ENCODE measurements at places on chromosomes 2 and 18.

GRCh38 chr2:178522950-178523595, 42.8 kb downstream of the PLEKHA3 start:
- peak; percentile 86 for DNase-seq

DNA sequence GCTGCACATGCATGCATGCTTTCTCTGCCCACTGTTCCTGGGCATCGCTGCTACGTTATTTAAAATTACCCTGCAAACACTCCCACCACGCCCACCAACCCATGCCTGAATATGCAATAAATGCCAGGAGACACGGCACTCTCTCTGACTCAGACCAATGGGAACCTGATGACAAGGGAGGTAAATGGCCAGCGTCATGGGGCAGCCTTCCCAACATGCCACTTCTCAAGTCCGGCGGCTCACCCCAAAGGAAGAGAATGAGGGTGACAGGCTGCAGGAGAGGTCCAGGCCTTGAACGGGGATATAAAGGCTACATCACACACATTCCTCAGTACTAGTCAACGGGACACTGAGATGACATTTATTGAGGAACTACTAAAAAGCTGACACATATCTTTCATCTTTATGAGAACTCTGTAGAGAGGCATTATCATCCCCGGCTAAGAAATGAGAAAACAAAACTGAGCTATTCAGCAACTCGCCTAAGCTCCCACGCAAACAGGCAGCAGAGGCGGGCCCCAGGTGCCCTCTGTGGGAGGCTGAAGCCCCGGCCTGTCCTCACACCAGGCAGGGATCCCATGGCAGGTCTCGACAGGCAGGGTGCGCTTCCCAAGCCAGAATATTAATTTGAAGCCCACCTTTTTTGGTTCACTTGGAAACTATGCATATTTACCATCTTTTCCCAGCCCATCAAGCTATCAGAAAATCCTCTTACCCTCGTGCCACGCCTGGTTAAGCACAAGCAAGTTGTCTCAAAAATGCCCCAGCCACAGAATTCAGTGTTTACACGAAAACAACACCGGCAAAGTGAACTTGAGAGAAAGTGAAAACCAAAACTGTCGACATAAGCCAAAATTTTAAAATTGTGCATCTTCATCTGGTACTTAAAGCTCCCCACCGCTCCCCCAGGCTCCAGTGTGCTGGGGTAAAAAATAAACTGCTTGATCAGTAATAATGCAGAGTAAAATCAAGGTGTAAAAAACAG, 166.3 kb downstream of the HDAC4 start:
- DNase-seq = no peak

DNA sequence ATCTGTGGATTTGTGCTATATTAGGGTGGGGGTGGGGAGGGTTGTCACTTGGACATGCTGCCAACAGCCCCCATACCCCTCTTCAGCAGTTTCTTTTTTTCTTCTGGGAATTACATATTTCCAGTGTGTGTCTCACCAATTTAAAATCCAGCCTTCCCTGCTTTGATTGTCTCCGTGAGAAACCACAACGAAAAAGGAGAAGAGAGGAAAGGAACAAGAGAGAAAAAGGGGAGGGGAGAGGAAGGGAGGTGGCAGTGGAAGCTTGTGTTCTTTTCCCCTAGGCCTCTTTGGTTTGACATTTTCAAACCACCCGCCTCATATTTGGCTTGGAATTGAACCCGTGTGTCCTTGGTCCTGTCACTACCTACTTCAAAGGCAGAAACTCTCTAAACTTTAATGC, 860 bp downstream of the CTNNA2 start:
- DNase-seq = no peak

- DNase-seq = no peak
Measured at GRCh38 chr18:67670024-67670543, 153.6 kb upstream of the DSEL start.

DNA sequence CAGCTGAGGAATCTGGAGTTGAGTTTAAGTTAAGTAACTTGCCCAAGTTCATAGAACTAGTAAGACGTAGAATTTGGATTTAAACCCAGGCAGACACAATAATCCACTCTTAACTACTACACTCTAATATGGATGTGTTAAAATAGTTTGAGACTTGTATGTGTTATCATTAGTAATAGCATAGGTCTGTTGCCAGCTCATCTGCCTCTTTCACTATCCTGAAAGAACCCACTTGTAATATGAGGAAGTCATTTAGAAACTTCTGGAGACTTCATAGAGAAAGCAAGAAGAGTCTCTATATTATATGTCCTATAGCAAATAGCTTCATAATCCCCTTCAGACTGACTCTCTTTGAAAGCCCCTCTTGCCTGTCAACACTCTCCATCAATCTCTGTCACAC, 43.0 kb upstream of the ACADL start:
- DNase-seq = no peak

DNA sequence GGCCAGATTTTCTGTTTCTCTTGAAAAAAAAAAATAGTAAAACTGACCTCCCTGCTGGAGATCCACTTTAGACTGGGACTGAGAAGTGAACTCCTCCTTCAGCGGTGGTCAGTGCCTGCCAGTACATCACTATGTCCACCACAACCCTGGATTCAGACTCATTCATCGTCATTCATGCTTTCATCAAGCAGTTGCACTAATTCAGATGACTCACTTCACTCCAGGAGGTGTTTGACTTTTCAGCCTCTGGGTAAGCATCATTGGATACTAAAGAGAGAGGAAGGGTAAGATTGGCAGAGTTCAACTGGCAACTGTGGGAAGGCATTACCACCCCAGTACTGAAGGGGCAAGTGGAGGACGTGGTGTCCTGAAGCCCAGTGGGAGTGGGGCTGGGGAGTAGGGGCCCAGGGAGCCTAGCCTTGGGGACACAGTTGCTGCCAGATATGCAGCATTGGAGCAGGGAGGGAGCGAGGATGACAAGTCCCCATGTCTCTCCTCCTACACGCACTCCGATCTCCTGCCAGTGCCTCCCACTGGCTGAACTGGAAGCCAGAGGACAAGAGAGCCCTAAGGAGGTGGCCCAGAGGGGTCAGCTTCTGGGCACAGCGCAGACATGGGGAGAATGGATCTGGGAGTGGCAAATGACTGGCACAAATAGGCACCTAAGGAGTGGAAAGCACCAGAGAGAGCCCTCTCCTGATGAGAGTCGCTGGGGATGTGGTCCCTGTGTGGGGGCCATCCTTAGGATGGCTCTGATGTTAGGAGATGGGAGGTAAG, 111.1 kb downstream of the TGFA start:
- no peak for DNase-seq

DNA sequence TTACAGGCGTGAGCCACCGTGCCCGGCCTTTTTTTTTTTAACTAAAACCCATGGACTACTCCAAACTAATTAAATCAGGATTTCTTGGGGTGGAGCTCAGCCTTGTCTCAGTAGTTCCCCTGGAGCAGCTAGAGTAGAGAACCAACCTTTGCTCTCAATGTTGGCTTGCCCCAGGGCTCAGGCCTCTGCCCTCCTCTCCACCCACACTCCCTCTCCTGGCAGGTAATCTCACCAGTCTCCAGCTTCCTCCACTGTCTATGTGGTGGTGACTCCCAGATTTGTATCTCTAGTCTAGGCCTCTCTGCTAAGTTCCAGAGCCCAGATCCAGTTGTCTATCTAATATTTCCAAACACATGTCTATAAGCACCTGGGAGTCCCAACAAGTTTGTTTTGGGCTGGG, 9.6 kb upstream of the MTA3 start:
- DNase-seq = no peak

DNA sequence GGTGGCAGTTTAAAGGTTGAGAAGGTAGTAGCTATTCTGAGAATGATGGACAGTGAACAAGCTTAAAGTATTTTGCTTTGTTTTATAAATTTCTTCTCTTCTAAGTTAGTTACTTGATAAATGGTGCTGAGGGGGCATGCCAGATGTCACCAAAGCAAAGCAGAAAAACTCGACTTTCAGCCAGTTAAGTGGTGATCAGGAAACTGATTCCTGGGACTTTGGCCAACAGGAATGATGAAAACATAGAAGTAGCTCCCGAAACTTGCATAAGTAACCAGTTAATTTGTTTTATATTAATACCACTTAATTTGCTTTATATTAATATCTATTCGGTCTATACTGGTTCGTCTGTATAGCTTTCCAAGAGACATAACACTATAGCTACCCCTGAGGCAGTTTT, 82.6 kb downstream of the FANCL start:
- no peak for DNase-seq

DNA sequence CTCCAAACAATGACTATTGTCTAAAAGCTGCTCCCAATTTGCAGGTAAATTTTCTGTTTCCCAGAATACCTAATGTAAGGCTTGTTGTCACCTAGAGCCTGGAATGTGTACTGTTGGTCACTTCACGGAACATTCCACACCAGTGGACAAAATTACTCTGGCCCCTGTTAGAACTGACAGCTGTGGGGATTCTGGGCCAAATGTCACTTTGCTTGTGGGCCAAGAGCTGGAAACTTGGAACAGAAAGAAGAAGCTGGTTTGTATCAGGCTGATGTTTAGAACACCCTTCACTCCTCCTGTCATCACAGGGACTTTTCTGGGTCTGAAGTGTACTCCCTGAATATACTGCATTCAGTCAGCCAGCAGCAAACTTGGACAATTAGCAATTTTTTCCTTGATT, 495.6 kb upstream of the SYT4 start:
- no peak for DNase-seq

- DNase-seq = peak; percentile 46
Measured at GRCh38 chr2:202032846-202033316, 774 bp upstream of the FZD7 start.

DNA sequence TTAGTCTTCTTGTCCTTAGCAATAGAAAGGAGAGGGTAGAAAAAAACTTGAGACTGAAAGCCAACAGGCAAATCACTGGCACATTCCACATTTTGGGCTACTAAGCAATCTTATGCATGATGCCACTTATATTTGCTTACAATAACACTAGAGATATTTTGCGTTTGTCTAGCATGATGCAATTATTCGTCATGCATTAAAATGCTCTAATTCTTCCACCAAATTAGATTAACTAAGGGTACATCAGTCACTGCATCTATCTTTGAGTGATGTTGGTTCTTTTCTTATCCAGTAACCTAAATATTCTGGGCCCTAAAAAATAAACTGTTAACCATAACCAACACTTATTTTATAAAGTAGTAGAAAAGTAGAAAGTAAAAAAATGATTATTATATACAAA, 1311.7 kb upstream of the CDH2 start:
- no peak for DNase-seq

GRCh38 chr2:201600906-201601305, 42.4 kb downstream of the TMEM237 start:
- DNase-seq = no peak

- DNase-seq = no peak
Measured at GRCh38 chr2:77873506-77873905, 351.3 kb upstream of the LRRTM4 start.

DNA sequence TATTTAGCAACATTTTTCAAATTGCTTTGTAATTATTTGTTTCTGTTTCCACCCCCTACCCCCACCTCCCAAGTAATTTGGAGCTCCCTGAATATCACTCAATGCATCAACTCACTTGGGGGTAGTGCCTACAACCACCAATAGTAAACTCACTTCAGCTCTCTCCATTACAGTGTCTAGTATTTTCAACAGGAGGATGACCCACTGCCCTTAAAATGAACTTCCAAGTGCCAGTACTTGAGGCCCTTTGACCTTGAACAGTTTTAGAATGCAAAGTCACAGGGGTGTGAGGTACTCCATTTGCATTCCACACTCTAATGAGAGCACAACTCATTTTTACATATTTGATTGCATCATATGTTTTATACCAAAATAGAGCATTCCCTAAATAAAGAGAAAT, 523.0 kb downstream of the ERBB4 start:
- DNase-seq = no peak

- DNase-seq = no peak
Measured at GRCh38 chr2:64593035-64593655, 60.6 kb downstream of the SERTAD2 start.

GRCh38 chr2:240373289-240373885, 62.1 kb upstream of the GPC1 start:
- no peak for DNase-seq

DNA sequence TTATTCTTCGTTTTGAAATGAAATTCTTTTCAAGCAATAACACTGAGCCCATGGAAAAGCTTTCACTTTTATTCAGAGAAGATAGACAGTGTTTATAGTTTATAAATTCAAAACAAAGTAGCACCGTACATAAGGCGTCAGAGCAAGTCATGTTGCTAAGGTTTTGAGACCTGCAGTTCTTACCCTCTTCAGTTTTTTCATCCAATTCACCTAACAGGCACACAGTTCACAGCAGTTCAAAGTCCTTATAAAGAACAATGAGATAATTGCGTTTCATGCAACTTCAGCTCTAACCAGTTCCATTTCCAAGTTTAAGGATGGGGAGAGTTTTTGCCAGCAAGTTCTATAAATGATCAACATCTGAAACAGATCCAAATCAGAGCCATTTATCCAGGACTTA, 96.7 kb downstream of the ARHGAP15 start:
- DNase-seq = no peak

- DNase-seq = no peak
Measured at GRCh38 chr2:188785490-188785889, 188.7 kb upstream of the COL3A1 start.

DNA sequence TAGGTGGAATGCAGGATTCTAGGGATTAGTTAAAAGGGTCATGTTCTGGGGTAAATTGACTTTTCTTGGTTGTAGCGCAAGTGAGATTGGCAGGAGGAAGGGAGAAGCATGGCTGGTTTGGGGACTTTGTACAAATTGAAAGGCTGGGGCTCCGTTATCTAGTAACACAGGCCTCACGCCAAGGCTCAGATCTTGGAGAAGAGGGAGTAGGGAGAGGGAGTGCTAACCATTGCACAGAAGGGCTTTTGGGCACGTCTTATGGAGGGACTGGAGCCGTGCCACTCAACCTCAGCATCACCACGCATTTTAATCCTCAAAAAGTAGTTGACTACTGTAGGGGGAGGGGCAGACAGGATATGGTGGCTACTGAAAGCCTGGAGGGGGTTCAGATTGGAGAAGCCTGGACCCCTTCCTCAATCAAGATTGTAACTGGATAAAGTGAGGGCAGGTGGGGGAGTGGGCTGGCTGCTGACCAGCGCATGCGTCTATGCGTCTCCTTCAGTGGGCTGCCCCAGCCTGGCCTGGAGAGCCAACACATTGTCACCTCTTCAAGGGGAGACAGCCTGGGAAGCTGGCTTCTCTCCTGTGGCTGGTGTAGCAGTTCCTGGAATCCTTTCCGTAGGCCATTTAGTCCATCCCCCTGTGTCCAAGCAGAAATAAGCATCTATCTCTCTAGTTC, 14.3 kb downstream of the IGFBP5 start:
- no peak for DNase-seq

DNA sequence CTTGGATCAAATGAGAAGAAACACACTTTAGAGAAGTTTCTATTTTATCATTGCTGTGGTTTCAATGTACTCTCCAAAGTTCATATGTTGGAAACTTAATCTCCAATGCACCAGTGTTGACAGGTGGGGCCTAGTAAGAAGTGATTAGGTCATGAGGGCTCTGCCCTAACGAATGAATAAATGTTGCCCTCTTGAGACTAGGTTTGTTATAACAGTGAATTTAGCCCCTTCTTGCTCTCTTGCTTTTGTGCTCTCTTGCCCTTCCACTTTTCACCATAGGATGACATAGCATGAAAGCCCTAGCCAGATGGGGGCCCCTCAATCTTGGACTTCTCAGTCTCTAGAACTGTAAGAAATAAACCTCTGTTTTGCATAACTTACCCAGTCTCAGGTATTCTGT, 664.8 kb downstream of the DCC start:
- DNase-seq = no peak

- DNase-seq = no peak
Measured at GRCh38 chr2:240220371-240220770, 79.9 kb upstream of the OTOS start.

- no peak for DNase-seq
Measured at GRCh38 chr2:48174503-48174902, 268.2 kb upstream of the FBXO11 start.
